ACHN (cell line): ENCODE measurements at places on chromosomes 7 and 10.

DNA sequence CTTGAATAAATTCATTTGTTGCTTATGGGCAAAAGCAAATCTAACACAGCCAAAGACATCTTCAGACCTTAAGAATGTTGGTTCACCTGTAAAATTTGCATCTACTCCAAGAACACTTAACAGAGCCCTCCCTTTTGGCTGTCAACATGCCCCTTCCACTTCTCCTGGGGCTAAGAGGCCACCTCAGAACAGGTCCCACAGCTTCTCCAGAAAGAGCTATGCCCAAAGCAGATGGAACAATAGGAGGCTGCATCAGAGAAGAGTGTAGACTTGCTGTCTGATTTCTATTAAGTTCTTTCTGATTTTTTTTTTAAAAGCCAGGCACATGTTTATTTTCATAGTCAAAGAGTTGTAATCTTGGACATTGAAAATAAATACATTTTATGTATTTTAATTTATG lies 26.1 kb upstream of the TRIL start:
- no peak for DNase-seq

DNA sequence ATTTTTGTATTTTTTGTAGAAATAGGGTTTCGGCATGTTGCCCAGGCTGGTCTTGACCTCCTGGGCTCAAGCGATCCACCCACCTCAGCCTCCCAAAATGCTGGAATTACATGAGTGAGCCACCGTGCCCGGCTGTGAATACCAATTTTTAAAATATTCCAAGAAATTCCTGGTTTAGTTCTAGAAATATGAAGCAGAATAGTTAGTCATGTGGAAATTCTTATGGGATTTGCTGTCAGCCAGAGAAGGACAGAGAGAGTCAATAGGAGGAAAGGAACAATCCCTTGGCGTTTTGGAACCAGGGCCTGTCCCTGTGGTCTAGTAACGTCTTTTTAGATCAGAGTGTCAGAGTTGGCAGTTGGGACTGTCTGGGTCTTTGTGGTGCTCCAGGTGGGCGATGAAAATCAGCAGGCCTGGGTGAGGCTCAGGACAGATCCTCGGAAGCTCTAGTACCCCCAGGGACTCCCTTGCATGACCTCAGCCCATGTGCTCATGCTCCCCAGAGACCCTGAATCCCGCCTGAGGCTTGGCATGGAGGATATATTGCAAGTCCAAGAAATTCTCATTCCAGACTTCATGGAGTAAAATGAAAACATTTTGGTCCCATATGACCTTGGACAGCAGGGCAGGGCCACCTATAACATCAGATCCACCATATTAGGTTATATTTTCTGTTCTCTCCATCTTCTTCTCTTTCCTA lies 7.8 kb downstream of the NODAL start:
- no peak for DNase-seq

- DNase-seq, result no peak
Observed at GRCh38 chr10:73763343-73763742, 18.5 kb upstream of the CHCHD1 start.

- DNase-seq, result peak; percentile 59
Observed at GRCh38 chr10:21989453-21990154, 13.9 kb downstream of the DNAJC1 start.

- DNase-seq, result no peak
Observed at GRCh38 chr7:135158874-135159273, 11.0 kb downstream of the TMEM140 start.
